ENCODE measurements at places on chromosomes 3 and 15.

DNA sequence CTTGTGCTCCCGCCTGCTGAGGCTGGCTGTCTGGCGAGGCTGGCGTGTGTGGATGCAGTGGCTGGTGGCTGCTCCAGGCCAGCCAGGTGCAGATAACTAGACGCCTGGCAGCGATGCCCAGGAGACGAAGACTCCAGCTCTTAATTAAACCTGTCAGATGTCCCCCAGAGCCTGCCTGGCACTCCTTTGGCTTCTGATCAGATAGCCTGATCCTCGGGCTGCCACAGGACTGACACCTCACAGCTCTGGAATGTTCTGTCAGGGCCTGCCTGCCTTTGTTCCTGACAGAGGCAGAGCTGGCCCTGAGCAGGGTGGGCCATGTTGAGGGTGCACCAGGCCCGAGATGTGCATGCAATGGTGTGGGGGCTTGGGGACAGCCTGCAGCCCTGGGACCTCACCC is 36.5 kb downstream of the PLXNA1 start:
- DNase-seq = no peak

DNA sequence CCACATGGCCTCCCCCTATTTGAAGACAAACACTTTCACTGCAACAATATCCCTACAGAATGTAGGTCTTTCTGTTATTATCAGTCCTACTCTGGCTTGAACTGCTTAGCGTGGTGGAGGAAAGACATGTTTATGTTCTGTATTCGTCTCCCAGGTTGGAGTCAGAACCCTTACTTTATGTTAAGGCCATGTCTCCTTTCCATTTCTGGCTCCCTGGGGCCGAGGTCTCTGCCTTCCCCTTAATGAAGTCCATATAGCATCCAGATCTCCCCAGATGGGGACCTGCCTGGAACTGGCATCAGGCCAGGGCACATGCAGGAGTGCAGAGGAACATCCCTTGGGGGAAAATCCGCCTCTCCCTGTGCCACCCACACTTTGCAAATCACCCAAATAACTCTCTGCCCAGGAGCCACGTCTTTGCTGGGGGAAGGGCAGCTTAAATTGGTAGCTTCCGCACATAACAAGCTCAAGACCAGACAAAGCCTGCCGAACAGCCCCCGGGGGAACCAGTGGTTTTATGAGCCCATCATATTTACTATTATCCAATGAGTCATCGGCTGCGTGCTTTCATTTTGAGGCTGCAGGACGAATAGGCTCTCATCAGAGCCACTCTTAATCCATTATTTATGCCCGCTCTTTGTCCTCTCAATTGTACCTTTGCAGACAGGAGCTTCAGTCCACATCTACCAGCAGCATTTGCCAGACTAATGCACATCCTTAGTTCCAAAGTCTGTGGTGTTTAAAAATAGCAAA is 237.0 kb downstream of the UACA start:
- DNase-seq = no peak

GRCh38 chr3:61697301-61697700 is 135.9 kb downstream of the PTPRG start:
- DNase-seq = no peak

DNA sequence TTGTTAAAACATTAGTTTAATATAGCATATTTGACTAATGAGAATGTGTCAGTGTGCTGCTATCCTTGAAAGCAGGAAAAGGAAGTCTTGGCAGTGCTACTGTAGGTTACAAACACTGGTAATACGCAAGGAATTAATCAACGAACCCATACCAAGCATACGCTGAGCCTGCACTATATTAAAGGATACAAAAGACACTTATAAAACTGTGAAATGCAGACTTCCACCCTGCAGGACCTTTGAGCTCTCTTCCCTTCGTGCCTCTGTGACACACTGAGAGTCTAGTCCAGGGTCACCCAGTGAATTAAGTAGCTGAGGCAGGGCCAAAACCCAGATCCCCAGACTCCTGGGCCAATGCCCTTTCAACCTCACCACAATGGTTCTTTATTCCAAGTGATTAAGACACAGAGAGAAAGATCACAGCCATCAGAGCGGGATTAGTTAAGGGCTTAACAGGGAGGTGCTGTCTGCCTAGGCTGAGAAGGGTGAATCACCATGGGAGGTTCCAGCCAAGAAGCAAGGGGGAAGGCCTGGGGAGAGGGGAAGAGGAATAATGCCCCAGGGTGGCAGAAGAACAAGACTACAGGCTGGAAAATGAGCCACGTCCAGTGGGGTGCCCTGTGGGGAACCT is 6.8 kb downstream of the ANXA2 start:
- no peak for DNase-seq

Data from stimulated activated CD4-positive, alpha-beta T cell treated with anti-CD3 and anti-CD28 coated beads, Interleukin-1b, Interleukin-23, amount 100 ng/mL, for 1 hour (primary cell).